Head of caudate nucleus (tissue), 42 donors: ENCODE measurements at places on chromosomes 6 and 20.

DNA sequence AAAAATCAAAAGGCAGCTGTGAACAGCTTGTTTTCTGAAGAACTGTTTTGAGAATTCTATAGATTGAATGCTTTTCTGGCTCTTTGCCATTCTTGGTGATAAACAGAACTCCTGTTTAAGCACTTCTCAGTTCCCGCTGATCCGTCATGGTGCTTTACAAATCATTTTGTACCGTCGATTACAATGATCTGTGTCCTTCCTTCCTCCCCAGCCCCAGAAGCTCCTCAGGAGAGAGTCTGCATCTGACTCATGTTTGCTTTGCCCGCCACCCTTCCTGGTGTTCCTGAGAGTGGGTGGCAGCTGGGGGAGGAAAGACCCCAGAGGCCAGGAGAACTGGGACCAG lies 538.6 kb upstream of the MARCKS start:
- no peak for DNase-seq

DNA sequence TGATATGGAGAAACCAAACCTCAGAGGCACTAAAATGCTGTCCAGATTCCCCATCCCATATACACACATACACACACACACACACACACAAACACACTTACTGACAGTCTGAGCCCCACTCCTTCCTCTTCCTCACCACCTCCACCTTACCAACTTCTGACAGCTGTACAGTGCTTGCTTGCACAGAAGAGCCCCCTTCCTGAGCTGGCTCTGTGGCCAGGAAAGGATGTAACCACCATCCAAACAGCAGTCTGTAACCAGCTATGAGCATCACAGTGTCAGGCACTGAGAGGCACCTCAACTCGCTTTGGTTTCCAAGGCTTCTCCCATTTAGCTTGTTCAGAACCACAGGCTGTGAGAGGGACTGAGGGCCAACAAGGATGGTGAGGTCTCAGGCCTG lies 5.9 kb upstream of the C6orf136 start:
- DNase-seq, result no peak

GRCh38 chr6:133432021-133432989 lies 191.1 kb downstream of the EYA4 start:
- no peak for DNase-seq

DNA sequence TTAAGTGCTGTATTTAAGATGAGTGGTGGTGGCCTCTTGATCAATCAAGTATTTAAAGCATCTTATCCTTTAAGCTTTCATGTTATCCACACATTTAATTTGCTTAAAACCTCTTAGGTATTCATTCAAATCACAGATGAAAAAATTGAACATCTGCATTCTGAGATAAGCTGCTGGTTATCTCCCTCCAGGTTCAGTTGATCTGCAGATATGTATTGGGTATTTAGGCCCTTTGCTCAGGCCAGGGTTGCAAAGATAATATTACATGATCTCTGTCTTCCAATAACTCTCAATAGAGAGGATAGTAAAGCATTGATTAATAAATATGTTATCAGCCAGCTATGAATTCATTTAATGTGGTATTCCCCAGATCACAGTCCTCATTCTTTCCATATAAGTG lies 45.9 kb downstream of the RPS12 start:
- no peak for DNase-seq

- DNase-seq, result no peak
These were observed 3.2 kb downstream of the OLIG3 start for GRCh38 chr6:137490961-137491360.

DNA sequence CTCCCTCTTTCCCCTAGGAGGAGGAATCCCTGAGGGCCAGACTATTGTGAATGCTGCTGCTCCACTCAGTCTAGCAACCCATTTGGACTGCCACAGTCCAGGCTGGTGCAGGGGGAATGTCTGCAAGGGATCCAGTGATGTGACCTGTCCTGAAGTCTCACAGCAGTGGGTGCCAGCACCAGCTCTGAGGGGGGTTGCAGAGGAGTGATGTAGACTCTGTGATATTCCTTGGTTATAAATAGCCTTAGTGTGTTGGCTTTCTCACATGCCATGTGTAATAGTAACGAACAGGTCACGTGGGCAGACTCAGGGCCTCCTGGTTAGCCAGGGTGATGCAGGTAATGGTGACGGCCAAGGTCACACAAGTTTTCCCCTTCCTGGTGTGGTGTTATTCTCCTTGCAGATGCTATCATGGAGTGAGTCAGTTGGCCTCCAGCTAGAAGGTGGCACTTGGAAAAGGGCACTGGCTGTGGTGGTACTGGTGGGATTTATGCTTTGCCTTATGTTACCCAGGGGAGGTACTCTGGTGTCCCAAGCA lies 404.4 kb downstream of the UTRN start:
- no peak for DNase-seq

DNA sequence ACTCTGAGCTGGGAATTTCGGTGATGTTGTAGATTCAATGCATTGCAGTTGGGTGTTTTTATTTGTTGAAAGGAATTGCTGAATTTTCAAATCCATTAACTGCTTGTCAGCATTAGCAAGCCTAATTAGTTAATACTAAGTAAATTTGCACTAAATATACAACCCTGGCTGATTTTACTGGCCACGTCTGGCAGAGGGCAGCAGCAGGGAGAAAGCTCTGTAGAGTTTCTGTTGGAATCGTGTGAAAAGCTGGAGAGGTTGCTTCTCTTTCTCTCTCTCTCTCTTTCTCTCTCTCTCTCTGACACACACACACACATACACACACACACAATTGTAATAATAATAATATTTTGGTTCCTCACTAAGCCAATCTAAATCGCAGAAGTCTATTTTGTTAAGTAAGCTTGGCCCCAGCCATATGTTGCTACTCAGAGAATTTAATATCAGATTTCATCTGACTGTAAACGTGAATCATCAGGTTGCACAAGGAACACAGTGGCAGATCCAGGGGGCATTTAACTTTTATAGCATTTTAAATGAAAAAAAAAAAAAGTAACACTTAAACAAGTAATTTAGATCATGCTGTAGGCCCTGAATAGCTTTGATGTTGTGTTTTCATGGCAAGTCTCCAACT lies 289.5 kb downstream of the ESR1 start:
- no peak for DNase-seq

DNA sequence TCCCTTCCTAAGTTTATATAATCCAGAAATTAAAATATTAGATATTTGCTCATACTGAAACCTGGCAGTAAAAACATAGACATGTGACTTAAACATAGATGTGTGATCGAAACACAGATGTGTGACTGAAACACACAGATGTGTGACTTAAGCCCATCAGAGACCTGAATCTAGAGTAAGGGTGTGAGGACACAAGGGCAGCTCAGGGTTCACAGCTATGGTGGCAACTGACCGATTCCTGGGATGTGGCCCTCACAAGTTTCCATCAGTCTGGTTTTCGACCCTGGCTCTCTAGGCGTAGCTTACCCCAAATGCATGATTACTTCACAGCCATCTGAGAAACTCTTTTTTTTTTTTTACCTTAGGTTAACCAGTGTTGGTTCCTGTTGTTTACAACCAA lies 137.0 kb downstream of the NRN1 start:
- no peak for DNase-seq

GRCh38 chr6:50112981-50113857 lies 63.5 kb upstream of the DEFB112 start:
- no peak for DNase-seq

- no peak for DNase-seq
These were observed 859 bp upstream of the SMIM29 start for GRCh38 chr6:34249469-34250261.

DNA sequence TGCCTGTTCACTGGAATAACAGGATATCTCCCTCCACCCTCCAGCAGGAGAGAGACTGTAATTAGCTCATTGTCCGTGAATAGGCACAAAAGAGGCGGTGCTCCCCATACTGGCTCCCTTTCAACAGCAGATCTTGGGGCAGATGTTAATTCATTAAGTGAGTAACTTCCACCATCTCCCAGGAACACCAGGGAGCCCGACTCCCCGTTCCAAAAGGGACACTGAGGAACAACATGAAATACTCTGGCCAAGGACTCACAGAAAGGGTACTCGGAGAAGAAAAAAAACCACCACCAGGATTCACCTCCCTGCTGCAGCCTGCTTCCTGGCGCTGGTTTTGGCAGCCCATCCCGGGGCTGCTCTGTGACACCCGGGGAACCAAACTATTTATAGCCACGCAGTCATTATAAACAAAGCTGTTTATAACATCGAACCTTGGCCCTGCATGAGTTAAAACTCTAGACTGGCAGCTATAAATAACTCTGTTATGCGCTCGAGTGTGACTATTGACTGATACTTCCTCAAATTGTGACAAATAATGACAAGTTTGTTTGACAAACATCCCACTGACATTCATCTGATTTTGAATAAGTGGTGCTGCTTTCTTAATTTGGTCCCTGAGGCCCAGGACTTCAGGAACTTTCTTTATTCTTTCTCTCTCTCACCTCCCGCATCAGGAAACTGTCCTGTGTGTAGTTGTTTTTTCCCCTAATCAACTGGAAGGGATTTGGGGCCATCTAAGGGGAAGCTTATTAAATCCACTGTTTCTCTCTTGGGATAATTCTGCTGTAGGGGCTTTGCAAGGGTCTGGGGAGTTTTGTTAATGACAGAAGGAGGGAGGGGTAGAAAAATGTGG lies 521.6 kb downstream of the CD83 start:
- no peak for DNase-seq

GRCh38 chr6:24778121-24778520 lies 3.4 kb downstream of the GMNN start:
- no peak for DNase-seq

GRCh38 chr6:136644597-136644952 lies 94.4 kb upstream of the MAP7 start:
- DNase-seq, result no peak

DNA sequence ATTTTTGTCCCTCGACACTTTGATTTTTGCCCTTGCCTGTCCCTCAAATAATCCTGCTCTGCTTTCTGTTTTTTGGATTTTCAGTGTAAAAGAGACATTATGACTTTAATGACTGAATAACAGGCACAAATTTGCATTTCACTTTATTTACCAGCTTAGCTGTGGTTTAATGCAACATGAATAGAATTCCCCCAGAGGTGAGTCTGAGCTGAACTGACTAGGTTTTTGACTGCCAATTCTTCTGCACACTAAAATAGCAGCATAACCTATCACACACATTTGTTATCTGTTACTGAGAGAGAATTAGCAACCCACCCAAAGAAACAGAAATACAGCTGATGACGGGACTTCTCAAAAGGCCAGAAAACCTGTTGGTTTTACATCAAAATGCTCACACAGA lies 3.9 kb upstream of the RBM24 start:
- no peak for DNase-seq

DNA sequence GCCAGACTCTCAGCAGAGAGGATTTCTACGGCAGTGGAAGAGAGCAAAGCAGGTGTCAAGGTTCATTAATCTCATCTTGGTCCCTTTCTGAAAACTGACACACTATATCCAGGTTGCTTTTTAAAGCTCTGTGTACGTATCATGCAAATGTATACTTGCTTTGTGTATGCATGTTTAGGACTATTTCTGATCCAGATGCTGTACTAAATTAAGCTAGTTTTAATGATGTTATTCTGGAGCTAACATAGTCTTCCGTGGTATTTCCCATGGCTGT lies 59.2 kb upstream of the SNX9 start:
- no peak for DNase-seq

DNA sequence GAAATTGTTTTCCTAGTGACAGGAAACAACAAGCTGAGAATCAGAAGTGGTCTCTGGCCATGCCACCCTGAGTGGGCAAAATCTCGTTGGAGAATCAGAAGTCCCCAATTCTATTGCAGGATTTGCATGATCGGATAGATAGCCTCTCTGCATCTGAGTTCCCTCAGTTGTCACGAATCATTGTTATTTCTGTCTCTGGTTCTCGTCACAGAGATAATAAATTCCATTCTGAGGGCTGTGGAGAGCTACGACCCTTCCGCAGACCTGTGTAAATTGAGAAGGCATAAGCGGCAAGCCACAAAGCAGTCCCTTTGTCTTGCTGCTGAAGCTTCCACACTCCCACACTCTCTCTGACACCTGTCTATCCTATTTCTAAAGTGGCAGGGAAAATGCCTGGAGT lies 102.4 kb upstream of the CNR1 start:
- DNase-seq, result no peak

DNA sequence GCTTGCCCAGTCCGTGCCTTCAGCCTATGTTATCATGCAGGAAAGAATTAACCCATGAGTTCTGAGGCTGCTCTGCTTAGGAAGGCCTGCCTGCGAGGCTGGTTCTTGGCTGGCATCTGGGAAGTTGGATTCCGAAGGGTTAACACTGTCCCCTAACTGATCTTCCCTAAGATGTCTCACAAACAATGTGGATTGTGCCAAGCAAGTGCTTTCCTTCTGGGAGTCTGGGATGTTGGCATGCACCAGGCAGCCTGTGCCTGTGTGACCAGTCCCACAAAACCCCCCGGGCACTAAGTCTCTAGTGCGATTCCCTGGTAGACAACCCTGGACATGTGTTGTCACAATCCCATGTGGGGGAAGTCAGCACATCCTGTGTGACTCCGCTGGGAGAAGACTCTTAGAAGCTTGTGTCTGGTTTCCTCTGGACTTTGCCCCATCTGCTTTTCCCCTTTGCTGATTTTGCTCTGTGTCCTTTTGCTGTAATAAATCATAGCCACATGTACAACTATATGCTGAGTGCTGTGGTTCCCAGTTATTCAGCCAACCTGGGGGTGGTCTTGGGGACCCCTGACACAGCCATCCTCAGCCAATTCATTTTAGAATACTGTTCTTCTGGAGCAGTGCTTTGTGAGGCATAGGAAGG lies 83.8 kb downstream of the SLC22A23 start:
- DNase-seq, result no peak

DNA sequence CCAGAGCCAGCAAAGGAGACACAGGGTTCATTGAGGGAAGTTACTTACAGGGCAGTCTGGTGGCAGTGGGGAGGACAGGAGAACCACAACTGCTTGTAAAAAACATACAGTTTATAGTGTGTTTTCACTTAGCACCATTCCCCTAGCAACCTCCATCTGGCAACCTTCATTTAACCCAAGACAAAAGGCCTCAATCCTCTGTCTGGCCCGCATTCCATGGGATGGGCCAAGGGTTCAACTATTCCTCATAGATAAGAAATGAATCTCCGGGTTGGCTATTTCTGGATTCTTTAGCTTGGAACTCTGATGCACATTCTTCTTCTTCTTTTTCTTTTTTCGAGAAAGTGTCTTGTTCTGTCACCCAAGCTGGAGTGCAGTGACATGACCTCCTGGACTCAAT lies 26.3 kb upstream of the FYN start:
- no peak for DNase-seq

GRCh38 chr6:6926856-6927255 lies 180.9 kb upstream of the RREB1 start:
- DNase-seq, result no peak

GRCh38 chr6:25278914-25279747 lies at the start of gene CARMIL1:
Gene CARMIL1 (plus strand): TSS chr6:25279374. CDS start chr6:25279796, 422 bp downstream.
- DNase-seq, result peak; percentile 70

DNA sequence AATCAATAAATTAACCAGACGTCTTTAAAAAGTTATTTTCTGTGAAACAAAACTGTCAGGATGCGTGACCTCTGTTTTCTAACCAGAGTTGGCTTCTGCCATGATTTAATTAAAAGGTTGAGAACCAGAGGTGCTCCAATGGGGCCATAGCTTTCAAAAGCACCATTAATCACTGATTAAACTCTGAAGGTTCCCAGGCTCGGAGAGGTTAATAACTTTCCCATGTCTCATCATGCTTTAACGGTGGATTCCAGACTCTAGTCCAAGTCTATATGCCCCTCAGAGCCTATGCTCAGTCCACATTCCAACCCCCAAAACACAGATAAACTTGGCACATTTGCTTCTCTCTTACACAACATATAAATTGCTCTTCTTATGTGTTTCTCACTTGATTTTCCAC lies 95.5 kb downstream of the SNAP91 start:
- DNase-seq, result no peak
